Non-pigmented ciliary epithelial cell (primary cell): ENCODE measurements at places on chromosomes 2 and 18.
A peak's percentile ranks its signal among the peaks of the same experiment; 100 is the strongest.

DNA sequence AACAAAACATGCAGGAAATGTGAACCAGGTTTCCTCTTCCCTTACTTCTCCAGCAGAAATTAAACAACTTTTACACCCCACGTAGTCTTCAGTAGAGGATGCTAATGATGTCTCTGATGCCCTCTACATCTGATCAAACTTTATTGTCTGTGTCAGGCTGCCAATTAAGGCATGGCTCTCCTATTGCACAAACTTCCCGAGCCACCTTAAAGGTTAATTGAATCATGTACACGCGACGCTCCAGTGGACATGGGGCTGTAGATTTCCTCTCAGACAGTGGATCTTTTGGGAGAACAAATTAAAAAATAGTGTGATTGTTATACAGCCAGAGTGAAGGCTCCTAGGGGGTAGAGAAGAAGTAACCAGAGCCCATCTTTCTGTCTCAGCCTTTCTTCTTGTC is 301.6 kb downstream of the SMAD2 start:
- DNase-seq = no peak

DNA sequence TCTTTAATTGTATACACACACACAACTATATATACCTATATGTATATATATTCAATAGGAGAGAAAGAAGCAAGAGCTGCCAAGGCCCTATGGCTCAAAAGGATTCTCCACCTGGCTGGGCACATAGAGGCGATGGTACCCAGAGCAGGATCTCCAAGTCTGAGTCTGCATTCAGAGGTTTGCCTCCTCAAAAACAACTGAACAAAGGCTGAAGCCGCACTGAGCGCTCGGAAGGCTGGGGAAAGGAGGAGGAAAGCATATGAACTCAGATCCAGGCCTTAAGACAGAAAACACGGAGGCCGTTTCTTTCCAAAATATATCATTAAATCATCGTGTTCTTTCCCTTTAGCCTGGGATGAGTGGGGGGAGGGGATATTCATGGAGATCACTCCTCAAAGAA is 3.6 kb downstream of the HOXD12 start:
- DNase-seq = no peak

- peak; percentile 89 for DNase-seq
These were observed 40.2 kb upstream of the GMCL1 start for GRCh38 chr2:69789175-69789721.

DNA sequence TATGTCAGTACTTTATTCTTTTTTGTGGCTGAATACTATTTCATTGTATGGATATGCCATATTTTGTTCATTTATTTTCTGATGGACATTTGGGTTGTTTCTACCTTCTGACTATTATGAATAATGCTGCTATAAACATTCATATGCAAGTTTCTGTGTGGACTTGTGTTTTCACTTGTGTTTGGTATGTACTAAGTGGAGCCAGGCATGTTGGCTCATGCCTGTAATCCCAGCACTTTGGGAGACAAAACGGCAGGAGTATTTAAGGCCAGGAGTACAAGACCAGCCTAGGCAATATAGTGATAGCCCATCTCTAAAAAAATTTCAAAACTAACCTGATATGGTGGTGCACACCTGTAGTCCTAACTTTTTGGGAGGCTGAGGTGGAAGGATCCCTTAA is 23.3 kb downstream of the MARCHF7 start:
- no peak for DNase-seq

- DNase-seq = no peak
These were observed 39.6 kb upstream of the CRACDL start for GRCh38 chr2:98975611-98976010.

GRCh38 chr2:46873604-46874068 is 42.0 kb downstream of the MCFD2 start:
- DNase-seq = no peak

- peak; percentile 18 for DNase-seq
These were observed 156.7 kb downstream of the EVA1A start for GRCh38 chr2:75403991-75404428.

- no peak for DNase-seq
These were observed 83.4 kb downstream of the SLC25A12 start for GRCh38 chr2:171810422-171811244.

DNA sequence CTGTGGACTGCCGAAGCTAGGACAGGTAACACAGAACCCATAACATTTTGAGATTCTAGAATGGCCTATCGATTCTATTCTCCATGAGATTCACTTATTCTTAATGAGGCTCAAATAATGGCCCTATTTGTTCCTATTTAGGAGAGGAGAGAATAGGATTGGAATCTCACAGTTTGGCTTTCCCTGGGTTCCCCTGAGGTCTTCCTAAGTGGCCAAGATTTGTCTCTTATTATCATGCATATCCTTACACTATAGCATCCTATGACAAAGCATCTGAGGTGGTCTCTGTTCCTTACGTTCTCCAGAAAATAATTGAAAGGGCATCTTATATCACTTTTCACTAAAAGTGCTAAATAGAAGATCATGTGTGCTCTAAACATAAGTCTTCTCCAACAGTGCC is 9.5 kb downstream of the WDPCP start:
- DNase-seq = no peak

DNA sequence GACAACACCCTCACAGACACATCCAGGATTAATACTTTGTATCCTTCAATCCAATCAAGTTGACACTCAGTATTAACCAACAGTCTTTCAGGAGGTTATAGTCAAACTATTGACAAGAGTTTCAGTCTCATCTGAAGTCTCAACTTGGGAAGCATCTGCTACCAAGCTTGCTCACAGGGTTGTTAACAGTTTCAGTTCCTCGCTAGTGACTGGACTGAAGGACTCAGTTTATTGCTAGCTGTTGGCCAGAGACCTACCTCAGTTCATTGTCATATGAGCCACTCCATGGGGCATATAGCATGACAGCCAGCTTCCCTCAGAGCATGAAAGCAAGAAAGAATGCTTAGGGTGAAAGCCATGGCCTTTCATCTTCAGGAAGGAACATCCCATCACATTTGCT is 228.6 kb downstream of the EPHA4 start:
- no peak for DNase-seq

GRCh38 chr2:70188460-70188859 is 2.4 kb downstream of the C2orf42 start:
- DNase-seq = no peak

DNA sequence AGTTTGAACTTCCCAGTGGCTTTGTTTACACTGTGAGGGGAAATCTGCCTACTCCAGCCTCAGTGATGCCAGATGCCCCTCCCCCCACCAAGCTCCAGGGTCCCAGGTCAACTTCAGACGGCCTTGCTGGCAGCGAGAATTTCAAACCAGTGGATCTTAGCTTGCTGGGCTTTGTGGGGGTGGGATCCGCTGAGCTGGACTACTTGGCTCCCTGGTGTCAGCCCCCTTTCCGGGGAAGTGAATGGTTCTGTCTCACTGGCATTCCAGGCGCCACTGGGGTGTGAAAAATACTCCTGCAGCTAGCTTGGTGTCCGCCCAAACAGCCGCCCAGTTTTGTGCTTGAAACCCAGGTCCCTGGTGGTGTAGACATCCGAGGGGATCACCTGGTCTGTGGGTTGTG is 70.0 kb upstream of the NEUROD1 start:
- DNase-seq = no peak

GRCh38 chr18:13726972-13727331 is 479 bp downstream of the RNMT start:
- no peak for DNase-seq

DNA sequence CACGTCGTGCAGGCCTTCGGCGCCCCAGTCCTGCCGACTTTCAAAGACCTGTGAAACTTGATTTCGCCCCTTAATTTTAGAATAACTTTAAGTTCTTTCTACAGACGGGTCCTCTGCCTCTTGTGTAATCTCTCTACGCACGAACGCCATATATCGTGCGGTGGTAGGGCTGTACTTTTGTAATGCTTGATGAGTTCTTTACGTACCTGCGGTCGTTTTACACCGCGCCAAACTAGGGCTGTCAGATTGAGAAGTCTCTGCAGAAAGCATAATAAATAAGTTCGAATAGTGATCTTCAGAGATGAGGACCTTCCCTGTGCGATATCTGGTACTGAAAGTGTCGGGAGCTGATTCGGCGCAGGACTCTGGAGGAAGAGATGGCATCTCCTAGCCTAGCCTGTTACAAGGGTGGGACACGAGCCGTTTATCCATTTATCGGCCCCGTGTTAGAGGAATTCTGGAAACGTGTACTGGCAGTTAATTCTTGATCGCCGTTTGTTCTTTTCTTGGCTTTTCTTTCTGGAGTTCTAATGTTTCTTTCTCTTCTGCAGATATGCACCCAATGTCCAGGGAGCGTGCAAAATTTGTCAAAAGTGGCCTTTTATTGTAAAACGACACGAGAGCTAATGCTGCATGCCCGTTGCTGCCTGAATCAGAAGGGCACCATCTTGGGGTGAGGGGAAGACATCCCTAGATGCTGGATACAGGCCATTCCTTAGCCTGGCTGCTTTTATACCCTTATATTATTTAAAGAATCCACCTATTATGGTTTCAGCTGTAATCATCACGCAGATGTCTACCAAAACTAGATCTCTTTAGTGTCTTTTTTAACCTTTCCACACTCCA is 781 bp upstream of the SLC5A6 start:
- no peak for DNase-seq

DNA sequence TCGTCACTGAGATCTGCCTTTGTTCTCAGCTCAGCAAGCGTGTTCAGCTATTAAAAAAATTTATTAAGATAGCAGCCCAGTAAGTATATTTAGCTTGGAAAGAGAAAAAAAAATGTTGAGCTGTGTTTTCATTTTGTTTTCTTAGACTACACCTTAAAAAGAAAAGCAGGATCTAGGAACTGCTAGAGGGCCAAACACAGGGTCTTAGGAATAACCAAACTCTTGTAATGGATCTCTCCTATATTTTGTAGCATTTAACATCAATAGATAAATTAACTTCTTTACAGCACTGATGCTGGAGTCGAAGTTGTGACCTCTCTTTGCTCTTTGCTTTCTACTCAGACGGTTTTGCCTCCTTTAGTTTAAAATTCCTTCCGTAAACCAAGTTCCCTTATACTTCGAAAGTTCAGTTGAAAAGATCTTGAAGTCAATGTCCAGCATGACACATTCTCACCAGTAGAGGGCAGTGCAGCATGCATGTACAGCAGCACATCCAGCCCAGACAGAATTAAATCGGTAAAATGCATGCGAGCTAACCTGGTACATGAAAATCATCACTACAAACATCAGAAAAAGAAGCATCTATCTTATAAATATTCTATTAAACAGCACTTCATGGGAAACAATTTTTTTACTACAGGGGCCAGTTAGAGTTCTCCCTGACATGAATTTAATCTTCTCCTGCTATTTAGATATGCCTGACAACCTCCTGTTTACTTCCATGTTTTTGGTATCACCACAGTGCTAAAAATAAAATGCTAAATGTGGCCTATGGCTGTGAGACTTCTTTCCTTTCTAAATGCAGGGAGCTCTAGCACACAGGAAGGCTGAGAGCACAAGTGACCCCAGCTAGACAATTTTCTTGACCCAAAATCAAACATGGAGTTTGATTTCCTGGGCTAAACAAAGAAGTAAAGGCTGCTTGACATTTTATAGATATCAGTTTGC is 48.2 kb upstream of the MAP3K20 start:
- DNase-seq = peak; percentile 77
